ENCODE measurements at places on chromosomes 12 and 14. TPM values are rescaled to one million over a fixed set of nuclear protein-coding genes. Genes with fewer than 3 reads are reported as not detected.

Gene ZNF26
- total RNA-seq = 2.4 TPM

DNA sequence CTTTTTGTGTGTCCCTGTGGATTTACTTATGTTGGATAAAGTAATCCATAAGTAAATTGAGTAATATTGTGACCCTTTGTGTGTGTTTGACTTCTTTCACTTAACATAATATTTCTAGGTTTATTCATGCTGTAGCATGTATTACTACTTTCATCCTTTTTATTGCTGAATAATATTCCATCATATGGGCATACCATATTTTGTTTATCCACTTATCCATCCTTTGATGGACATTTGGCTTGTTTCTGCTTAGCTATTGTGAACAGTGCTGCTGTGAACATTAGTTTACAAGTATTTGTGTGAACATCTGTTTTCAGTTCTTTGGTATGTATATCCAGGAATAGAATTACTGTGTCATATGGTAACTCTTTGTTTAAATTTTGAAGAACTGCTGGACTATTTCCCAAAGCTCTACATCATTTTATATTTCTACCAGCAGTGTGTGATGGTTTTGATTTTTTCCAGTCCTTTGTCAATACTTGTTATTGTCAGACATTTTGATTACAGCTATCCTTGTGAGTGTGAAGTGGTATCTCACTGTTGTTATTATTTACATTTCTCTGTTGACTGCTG is 25.2 kb downstream of the G2E3 start:
- no peak for DNase-seq

DNA sequence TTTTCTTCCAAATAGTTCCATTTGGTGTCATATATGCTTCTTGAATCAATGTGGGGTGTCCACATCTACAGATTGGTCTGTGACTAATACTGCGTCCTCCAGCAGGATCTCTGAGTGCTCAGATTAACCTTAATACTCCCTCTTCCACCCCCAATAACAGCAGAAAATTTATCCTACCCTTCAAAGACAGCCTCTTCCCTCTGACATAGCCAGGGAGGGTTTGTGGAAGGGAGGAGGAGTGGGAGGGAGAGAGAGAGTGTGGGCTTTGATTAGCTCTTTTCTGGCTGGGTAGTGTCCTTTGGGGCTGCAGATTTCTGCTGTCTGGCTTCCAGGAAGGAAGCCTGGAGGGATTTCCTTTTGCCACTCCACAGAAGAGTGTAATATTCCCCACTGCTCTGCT is 220.7 kb downstream of the TTC6 start:
- DNase-seq = no peak

DNA sequence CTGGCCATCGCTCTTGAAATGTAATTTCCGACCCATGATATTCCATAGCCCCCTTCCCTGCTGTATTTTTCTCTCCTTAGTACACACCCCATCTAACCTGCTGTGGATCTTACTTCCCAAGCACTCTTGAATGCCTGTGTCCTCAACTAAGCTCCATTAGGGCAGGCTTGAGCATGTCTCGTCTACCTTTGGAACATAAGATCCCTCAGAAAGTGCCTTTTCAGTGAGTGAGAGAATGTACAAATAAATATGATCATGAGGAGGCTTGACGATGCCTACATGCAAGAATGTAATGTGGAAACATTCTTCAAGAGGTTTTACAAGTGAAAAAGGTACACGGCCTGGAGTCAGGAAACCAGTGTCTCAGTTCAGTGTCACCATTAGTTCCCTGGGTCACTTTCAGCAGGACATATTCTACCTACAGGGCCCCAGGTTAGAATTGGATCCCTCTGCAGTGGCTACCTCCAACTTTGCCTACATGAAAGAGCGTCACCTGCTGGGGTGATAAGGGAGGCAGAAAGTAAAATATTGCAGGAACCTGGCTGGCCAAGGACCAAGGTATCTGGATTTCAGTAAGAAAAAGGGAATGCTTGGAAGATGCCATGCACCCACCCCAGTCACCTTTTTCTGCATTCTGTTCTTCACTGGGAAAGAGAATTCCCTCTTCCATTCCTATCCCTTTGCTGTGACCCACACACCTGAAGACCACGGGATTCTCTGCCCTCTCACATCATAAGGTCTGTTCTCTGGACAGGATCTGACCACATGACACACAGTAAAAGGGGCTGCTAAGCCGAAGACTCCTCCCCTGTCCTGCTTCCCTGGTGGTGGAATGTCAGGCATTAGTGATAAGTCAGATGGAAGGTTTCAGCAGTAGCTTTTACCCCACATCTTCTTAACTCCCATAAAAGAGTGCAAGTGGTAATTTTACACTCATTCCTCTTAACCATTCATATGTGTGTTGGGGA is 24.6 kb upstream of the SERPINA1 start:
- no peak for DNase-seq

- no peak for DNase-seq
These were observed 274.7 kb downstream of the NEDD1 start for GRCh38 chr12:97181571-97182265.

DNA sequence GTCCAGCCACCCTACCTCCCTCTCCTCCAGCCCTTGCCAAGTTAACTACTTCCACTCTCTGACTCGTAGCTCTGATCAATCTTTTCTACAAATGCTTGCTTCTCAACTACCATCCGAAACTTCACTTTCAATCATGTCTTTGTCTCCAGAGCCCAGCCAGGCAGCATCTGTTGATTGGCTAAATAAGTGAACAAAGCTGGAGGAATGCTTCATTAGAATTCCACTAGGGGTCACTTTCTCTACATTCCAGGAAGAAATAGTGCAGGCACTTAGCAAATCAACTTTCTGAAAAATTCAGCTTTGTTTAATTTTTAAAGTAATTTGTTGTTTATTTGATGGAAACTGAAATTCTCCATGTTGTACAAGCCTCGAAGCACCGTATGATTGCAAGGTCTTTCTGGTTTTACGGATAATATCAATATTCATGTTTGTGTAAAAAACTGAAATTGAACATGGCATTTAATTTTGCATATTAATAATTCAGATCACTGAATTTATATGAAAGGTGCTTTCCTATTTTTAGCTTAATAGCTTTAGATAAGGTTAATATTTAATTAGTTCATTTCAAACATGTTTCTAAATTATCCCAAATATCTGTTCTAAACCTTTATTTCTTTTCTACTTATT is 32.4 kb upstream of the HELB start:
- DNase-seq = no peak

GRCh38 chr12:6958609-6959057 is 7.5 kb downstream of the PTPN6 start:
- no peak for DNase-seq

GRCh38 chr12:12467688-12468261 is 94.9 kb downstream of the DUSP16 start:
- DNase-seq = no peak
